RPMI7951 (cell line): ENCODE measurements at places on chromosomes 2 and 18. TPM values are rescaled to one million over a fixed set of nuclear protein-coding genes. Genes with fewer than 3 reads are reported as not detected.

DNA sequence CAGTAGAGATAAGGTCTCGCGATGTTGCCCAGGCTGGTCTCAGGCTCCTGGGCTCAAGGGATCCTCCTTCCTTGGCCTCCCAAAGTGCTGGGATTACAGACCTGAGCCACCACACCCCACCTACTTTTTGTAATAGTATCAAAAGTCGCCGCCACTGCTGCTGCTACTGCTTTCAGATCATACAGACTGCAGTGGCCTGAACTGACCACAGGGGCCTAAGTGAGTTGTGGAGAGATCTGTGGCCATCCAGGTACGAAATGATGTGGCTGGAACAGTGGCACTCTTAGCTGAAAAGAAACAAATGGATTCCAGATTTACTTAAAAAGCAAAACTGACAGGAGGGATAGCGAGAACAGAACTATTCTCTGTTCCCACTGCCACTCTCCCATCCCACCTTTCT is 32.9 kb upstream of the POMC start:
- DNase-seq: no peak

DNA sequence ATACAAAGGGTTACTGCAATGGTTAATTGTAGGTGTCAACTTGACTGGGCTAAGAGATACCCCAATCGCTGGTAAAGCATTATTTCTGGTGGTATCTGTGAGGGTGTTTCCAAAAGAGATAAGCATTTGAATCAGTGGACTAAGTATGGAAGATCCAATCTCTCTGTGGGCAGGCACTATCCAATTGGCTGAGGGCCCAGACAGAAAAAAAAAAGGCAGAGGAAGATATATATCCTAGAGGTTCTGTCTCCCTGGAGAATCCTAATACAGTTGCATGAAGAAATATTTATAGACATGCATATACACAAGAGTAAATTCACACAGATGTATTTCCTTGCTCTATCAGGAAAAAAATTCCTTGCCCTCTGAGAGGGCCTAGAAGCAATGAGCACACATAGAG is 43.9 kb downstream of the TBC1D8 start:
- DNase-seq: no peak

GRCh38 chr18:44309185-44309584 is 371.5 kb upstream of the SETBP1 start:
- DNase-seq: no peak

GRCh38 chr2:60318544-60318943 is 234.9 kb downstream of the BCL11A start:
- DNase-seq: no peak

DNA sequence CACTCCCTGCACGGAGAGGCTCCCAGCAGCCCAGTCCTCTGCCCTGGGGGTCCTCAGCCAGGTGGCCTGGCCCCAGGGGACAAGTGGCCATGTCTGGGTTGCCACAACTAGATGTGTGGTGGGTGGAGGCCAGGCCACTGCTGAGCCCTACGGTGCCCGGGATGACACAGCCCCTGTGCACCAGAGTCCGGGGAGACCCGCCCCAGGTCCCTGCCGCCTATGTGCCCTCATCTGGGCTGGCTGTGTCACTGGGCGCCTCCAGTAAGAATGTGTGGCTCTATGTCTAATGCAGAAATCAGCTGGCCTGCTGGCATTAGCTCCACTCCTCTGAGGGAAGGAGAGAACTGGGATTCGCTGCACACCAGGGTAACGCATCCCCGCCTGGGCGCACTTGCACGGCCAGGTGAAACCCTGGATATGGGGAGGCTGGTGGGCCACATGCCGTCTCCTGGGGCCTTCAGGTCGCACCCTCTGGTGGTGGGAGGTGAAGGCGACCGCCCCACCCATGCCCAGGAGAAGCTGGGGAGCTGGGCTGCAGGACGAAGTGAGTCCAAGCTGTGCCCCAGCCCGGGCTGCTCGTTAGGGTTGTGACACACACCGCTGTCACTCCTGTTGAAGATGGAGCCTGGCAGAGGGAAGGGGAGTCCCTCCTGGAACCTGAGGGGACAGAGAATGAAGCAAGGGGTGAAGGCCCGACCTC is 136.1 kb downstream of the PTGR3 start:
- DNase-seq: no peak

GRCh38 chr2:17646838-17647701 is 106.5 kb downstream of the SMC6 start:
- no peak for DNase-seq

The ZC3H15 gene
- total RNA-seq: 97.4 and 121 TPM in 2 replicates

GRCh38 chr2:27308359-27308881 is at the start of gene UCN:
UCN (minus strand) TSS chr2:27308445; CDS start chr2:27307895, 550 bp downstream.
- no peak for DNase-seq

The SKA1 gene
- 36.4 and 37.9 TPM in 2 replicates for total RNA-seq

DNA sequence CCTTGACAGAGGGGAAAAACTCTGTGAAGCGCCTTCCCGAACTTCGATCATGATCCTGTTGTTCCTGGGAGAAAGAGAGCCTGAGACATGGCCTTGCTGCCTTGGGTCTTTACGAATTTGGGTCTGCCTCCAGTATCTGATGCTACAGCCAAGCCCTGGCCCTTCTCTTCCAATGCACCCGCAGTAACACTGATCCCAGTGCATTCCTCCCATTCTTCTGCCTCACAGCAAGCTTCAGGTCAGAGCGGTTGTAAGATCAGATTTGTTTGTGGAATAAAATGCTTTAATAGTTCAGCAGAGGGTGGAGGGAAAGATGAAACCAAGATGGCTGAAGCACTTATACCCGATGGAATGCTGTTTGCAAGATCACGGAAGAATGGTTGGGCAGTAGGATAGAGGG is 196.7 kb upstream of the SIX2 start:
- no peak for DNase-seq
